ENCODE measurements at places on chromosomes 7 and 10.
A peak's percentile ranks its signal among the peaks of the same experiment; 100 is the strongest.

- DNase-seq, result no peak
Measured at GRCh38 chr10:97190450-97190849, 4.7 kb upstream of the SLIT1 start.

DNA sequence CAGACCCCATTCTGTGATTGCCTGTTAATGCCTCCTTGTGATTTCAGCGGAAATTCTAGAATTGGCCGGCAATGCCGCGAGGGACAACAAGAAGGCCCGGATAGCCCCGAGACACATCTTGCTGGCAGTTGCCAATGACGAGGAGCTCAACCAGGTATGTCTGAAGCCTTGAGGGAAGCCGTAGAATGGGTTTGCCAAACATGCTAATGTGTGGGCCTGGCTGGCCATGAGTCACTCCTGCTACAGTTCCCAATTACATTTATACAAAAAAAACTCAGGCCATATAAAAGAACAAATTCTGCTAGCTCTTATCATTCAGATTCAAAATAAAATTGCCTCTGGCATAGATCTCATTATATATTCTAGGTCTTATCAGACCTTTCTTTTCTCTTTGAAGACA, 37.4 kb downstream of the MACROH2A2 start:
- no peak for DNase-seq

DNA sequence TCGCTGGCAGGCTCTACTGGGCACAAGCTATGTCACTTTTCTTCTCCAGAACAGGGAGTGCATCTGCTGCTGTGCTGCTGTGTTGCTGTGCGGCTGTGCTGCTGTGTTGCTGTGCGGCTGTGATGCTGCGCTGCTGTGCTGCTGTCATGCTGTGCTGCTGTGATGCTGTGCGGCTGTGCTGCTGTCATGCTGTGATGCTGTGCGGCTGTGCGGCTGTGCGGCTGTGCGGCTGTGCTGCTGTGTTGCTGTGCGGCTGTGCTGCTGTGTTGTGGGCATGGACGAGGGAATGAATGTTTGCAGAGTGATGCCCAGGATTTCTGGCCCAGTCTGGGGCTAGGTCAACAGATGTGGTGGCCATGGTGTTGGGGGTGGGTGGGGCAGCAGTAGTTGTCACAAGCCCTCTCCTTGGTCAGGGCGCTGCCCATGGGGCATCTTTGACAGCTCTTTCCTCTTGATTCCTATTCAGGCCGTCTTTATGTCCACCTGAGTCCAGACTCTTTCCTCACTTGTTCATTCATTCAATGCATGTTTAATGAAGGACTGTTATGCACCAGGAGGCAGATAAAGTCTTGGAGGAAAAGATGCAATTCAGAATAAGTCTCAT, 55.6 kb downstream of the C10orf120 start:
- no peak for DNase-seq

- DNase-seq, result no peak
Measured at GRCh38 chr7:140484479-140484878, 5.2 kb upstream of the MKRN1 start.

GRCh38 chr7:15457990-15458955, 103.5 kb downstream of the AGMO start:
- DNase-seq, result no peak

DNA sequence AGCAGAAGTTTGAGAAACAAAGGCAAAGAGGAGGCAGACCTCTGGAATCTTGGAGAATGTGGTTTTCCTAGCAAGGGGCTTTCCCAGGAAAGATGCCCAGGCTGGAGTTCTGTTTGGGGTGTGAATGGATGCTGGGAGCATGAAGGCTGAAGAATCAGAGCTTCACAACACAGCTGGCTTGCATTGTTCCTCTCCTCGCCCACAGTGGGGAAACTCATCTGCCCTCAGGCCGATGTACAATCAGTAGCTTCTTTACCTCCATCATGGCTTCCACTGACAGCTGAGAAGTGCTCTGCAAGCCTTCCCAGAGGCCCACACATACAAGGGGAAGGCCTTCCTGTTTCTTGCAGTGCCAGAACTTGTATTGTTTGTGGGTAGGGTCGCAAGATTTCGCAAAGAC, 90.8 kb upstream of the HECTD2 start:
- no peak for DNase-seq

DNA sequence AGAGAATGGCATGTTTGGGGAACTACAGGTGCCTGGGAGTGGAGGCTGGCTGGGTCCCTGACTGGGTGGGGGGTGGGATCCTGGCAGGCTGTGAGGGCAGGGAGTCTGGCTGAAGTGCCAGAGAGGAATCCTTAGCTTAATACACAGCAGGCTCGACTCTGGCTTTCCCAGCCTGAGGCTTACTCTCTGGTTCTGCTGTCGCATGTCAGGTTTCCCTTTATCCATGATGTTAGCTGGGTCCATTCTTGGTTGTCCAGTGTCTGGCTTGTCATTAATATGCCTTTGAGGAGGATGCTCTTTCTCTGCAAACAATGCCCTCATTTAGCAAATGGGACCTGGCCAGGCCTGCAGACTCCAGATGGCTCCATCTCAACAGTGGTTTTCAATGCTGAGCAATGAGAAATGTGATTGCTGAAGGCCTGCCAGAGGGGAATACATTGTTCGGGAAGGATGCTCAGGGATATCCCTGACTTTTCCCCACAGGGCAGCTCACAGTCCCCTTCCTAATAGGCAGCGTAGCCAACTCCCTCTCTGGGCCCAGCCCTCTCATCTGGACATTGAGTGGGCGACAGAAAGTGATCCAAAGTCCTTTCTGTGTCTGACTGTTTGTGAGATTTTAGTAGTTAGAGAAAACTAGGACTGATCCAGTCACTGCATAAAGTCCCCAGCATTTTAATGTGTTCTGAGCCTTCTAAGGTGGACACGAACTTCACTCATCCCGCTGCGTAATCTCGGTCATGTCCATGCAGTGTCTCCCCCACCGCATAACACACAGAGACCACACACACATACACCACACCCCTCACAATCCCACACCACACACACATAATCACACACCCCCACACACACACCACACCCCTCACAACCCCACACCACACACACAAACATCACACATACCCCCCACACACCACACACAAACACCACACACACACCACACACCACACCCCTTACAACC, 124.9 kb downstream of the ANLN start:
- DNase-seq, result no peak

DNA sequence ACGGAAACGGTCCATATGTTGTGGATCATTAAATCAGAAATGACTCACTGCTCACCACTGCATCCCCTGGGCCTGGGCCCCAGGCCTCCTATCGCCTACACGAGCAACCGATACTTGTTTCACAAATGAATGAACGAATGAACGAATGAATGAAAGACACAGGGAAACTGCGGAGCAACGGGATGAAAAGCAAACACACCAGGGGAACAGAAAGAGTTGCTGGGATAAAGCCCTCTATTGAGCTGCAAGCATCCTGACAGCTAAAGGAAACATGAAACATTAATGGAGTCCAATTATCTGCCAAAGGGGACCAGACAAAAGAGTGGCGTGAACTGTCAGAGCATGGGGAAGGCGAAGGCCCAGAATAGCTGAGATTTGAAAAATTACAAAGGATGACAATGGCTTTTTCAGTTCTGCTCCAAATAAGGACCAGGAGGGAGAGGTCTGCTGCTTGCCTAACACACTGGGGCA, 92.1 kb downstream of the GRB10 start:
- DNase-seq, result no peak

- DNase-seq, result no peak
Measured at GRCh38 chr10:50941629-50942028, 56.2 kb upstream of the A1CF start.

DNA sequence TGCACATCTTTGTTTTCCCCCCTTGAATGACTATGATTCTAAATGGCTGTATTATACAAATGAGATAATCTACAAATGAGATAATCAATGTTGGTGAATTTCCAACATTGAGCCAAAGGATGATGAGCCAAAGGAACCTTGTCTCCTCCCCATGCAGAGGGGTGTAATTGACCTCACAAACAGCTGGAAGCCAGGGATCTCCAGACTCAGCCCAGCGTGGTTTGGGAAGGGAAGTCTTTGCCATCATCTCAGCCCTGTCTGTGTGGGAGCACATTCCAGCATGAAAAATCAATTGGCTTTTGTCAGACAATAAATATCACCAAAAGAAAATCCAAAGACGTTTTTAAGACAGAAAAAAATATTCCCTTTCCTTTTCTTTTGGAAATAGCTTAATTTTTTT, 271.5 kb upstream of the AOAH start:
- DNase-seq, result no peak

DNA sequence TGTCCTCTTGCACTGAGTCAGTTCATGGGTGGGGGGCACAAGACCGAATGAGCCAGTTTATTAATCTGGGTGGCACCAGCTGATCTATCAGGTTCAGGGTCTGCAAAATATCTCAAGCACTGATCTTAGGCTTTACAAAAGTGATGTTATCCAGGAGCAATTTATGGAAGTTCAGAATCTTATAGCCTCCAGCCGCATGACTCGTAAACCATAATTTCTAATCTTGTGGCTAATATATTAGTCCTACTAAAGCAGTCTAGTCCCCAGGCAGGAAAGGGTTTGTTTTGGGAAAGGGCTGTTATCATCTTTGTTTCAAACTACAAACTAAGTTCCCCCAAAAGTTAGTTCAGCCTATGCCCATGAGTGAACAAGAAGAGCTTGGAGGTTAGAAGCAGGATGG, 33.9 kb downstream of the AKR1C8 start:
- no peak for DNase-seq

GRCh38 chr7:151940048-151940811, 16.0 kb upstream of the GALNTL5 start:
- DNase-seq, result no peak

DNA sequence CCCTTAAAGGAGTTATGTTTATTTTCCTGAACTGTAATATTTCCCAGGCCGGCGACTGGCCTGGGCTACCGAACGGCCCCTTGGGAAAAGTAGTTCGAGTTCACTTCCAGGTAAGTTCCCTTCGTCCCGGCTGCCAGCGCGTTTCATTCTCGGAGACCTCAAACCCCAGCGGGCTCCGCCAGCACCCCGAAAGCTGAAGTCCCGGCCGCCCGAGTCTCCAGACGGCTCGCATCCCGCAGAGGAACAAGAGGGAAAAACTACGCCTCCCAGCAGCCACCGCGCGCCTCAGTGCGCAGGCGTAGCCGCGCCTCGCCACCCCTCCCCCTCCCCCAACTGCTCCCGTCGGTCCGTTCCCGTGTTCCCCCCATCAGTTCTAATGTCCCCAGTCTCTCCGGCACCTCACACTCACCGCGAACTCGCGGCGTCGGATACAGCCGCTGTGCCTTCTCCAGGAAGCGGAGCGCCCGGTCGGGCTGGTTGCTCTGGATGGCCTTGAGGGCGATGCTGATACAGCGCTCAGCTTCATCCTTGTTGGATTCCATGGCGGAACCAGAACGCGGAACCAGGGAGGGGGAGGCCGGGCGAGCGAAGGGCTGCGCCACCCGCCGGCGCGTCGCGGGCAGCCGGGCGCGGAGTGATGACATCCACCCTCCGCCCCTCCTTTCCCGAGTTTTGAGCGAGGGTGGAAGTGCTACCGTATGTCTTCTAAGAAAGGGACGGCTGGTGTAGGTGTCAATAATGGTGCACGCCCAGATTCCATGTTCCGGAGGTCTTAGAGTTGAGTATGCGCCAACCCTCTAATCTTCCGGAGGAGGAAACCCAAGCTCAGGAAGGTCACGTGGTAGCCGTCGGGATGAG, at the start of gene DNAJB12:
Gene DNAJB12, minus strand, starts transcription at position 564 of the 858 bp plus-strand sequence. Its CDS starts 22 bp downstream, at position 542.
- peak; percentile 70 for DNase-seq

GRCh38 chr10:109430043-109430760, 493.1 kb downstream of the XPNPEP1 start:
- no peak for DNase-seq

GRCh38 chr10:59300386-59300785, 62.0 kb downstream of the FAM13C start:
- DNase-seq, result no peak
